ENCODE measurements at places on chromosomes 2 and 18.

GRCh38 chr18:79523736-79524180, 128.0 kb downstream of the NFATC1 start:
- no peak for DNase-seq

- DNase-seq, result peak; percentile 45
Measured at GRCh38 chr2:1544478-1545069, 131.3 kb downstream of the TPO start.

DNA sequence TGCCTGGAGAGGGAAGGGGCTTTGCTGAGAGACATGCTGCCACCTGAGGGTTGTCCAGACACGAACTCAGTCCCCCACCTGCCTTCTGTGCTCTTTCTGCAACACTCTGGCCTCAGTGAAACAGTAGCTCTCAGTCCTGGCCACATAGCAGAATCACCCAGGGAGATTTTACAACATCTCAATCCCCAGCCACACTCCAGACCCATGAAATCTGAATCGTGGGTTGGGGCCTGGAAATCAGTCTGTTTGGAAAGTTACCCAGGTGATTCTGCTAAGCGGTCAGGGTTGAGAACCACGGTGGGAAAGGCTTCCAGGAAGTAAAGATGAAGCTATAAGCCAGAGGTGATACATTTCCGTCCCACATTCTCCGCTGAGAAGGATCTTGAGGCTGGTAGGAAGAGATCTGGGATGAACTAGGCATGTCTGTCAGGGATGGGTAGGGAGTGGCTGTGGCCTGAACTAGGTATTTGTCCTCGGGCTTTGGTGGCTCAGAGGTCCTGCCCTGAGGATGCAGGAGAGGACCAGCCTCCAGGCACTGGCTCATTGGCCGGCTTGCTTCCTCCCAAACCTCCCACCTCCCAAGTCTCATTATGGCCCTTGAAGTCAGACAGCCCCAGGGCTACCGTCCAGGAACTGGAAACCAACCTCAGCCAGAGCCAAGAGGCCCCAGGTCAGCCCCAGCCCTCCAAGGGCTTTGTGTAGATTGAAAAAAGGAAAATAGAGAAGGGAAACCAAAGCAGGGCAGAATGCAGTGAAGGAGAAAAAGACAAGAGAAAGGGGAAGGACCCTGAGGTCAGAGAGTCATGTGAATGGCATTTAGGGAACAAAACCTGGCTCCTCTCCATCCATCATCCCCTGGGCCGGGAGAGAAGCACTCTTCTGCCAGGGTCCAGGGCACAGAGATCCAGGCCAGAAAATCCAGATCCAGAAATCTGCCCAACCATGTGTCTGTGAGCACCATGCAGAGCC, 119.6 kb downstream of the ZFP36L2 start:
- peak; percentile 63 for DNase-seq

DNA sequence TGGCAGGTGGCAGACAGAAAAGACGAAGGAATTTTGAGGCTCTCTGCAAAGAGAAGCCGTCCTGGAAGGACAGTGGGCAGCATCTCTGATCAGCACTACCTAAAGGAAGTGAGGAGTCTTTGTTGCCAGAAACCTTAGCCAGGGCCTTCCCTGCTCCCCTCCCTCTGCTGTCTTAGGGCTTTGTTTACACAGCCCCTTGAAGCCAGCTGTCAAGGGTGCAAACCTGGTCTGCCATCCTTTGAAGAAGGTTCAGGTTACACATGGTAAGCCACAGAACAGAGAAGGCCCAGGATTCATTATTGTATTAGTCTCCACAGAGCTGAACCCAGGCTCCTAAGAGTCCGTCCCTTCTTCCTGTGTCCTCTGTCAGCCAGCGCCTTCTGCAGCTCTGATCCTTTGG, 356.7 kb downstream of the TGIF1 start:
- DNase-seq, result no peak

GRCh38 chr2:30932870-30933269, 125.6 kb upstream of the CAPN13 start:
- no peak for DNase-seq

GRCh38 chr2:224958873-224959272, 83.4 kb downstream of the DOCK10 start:
- DNase-seq, result peak; percentile 61

DNA sequence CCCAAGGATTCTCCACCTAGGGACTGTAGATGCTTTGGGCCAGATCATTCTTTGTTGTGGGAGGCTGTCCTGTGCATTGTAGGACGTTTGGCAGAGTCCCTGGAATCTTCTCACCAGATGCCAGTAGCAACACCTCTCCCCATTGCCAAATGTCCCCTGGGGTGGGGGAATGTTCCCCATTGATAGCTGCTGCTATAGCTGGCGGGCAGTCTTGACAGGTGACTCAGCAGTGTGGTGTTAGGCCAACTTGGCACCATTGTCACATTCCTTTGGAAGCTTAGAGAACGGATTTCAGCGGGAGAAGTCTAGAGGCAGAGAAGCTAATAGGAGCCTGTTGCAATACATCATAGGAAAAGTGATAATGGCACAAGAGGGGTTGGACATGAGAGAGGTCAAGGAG, 495.7 kb upstream of the SMIM21 start:
- peak; percentile 98 for DNase-seq

DNA sequence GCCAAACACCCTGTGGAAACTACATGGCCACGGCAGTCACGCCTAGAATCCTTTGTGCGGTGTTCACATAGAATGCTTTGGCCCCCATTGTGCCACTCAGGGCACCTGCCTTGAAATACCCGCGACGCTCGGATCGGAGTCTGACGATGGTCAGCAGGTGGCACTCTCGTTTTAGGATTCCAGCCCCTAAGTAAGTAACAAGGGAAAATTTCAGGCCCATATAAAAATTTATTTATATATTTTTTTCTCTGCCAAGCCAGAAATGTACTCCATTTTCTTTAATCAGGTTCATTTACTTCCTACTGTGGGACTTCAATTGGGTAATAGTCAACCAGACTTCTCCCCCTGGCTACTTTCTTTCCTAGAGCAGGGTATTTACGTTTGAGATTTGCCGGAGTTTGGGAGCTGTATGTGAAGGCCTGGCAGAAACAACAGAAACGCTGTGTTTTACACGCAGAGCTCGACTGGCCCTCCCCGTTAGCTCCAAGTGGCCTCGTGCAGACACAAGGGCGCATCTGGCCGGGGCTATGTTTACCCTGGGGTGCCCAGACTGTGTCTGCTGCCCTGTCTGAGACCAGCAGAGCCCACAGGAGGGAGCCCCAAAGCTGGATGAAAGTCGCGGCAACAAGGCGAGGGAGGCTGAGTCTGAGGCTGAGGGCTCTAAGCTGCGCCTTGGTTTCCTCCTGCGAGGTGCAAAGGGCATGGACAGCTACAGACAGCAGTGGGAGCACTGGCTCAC, 41.6 kb downstream of the LRRC30 start:
- DNase-seq, result peak; percentile 84

DNA sequence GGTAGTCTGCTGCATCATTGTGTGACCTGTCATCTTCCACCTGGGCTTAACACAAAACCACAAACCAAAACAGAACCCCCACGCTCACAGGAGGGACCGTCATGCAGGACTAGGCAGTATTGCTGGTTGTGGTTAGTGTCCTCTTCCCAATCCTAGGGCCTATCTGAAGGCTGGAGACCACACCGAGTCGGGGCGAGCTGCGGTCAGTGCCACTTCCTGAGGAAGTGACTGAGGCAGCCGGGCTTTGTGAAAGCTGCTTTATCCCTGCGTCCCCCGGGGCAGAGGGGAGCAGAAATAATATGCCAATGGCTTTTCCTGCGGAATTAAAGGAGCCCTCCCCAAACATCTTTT, 22.9 kb downstream of the ZNF532 start:
- peak; percentile 55 for DNase-seq

DNA sequence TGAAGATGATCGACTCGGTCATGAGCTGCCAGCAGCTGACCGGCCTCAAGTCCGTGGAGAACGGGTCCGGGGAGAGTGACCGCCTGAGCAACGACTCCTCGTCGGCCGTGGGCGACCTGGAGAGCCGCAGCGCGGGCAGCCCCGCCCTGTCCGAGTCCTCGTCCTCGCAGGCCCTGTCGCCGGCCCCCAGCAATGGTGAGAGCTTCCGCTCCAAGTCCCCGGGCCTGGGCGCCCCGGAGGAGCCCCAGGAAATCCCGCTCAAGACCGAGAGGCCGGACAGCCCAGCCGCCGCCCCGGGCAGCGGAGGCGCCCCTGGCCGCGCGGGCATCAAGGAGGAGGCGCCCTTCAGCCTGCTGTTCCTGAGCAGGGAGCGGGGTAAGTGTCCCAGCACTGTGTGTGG, 14.9 kb downstream of the SALL3 start:
- no peak for DNase-seq

GRCh38 chr2:57728691-57729090, 317.9 kb upstream of the VRK2 start:
- no peak for DNase-seq

DNA sequence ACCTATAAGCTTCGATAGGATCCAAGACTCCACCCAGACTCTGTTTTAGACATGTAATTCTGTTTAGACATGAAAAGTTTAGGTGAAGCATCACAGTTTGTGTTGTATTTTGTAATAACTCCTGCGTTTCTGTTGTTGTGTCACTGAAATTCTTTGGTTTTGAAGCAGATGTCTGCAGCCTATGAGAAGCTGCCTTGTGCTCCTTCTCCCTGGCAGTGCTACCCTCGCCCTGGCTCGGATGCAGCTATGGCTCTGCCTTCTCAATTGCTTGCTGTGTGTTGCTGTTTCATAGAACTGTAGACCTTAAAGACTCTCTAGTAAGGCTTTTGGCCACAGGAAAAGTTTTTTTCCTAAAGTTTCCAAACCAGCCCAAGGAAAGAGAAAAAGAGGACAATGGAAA, 40.2 kb upstream of the ZNF638 start:
- no peak for DNase-seq

Data from astrocyte of the hippocampus (primary cell).